ENCODE measurements at places on chromosomes 11 and 22. TPM values are rescaled to one million over a fixed set of nuclear protein-coding genes. Genes with fewer than 3 reads are reported as not detected.

GRCh38 chr22:36100134-36100824, 60.3 kb downstream of the APOL3 start:
- DNase-seq = peak; percentile 18

DNA sequence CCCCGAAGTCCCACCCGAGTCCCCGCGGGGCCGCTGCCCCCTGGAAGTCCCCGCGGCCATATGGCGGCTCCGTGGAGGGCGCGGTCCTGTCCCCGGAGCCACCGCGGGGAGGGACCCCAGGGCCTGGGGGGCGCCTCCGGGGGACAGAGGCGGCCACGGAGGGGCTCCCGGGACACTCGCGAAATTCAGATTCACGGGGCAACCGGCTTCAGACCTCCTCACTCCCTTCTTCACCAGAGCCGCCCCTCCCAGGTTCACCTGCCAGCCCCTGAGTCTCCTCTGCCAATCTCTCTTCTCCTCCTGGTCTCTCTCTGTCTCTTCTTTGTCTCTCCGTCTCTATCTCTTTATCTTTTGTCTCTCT, 28.2 kb upstream of the TOLLIP start:
- DNase-seq = no peak

DNA sequence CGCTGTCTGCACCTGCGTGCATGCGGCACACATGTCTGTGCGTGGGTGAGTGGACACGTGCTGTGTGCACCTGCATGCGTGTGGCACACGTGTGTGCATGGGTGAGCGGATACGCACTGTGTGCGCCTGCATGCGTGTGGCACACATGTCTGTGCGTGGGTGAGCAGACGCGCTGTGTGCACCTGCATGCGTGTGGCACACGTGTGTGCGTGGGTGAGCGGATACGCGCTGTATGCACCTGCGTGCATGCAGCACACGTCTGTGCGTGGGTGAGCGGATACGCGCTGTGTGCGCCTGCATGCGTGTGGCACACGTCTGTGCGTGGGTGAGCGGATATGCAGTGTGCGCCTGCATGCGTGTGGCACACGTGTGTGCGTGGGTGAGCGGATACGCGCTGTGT, 27.1 kb upstream of the ACR start:
- DNase-seq = no peak

GRCh38 chr11:33893711-33894397, 2.0 kb upstream of the LMO2 start:
- DNase-seq = no peak

DNA sequence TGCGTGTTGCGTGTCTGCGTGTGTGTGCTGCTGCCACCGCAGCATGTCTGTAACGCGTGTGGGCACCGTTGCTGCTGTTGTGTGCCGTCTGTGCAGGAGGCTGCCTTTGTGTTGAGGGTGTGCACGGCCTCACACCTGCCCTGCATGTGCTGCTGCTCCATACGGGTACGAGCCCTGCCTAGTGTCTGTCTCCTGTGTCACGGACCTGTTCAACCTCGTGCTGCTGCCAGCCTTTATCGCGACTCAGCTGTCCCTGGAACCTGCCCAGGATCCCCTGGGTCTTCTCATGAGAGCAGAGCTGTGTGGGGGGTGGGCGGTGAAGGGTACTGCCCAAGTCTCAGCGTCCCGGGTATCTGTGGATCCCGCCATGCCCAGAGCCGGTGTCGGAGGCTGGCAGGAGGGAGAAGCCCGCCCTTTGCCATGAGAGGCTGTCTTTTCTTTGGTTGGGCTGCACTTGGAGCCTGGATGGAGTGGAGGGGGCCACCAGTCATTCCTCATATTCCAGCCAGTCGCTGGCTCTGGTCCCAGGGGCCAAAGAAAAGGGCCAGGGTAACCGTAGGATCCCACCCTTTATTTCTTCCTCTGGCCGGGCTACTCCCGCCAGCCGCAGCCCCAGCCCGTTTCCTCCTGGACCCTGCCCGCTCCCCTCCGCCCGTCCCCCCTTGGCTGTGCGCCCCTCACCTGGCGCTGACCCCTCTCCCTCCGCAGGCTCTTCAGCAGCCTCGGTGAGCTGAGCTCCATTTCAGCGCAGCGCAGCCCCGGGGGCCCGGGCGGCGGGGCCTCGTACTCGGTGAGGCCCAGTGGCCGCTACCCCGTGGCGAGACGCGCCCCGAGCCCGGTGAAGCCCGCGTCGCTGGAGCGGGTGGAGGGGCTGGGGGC, 7.8 kb upstream of the ACR start:
- DNase-seq = no peak

- no peak for DNase-seq
Measured at GRCh38 chr11:128644576-128644975, 49.3 kb upstream of the FLI1 start.

GRCh38 chr11:113874581-113875233, 665 bp downstream of the USP28 start:
- peak; percentile 18 for DNase-seq

DNA sequence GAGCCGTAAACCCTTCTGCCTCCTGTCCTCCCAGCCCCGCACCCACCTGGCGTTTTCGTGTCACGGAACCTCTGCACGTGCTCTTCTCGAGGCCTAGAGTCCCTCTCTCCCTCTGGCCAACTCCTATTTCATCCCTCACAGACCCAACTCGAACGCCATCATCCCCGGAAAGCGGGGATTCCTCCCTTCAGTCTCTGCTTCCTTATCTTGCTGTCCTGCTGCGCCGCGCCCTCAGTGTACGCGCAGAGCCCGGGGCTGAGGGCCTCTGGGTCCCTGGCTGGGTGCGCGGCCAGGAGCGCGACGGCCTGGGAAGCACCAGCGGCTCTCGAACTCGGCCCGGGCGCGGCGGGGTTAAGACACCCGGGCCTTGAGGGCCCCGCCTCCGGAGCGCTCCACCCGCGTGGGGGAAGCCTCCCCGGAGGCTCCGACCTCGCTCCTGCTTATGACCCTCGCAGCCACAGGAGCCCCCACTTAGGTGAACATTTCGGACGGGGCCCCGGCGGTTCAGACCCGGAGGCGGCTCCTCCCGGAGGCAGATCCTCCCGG, 398 bp upstream of the ATG16L2 start:
- DNase-seq = peak; percentile 33

DNA sequence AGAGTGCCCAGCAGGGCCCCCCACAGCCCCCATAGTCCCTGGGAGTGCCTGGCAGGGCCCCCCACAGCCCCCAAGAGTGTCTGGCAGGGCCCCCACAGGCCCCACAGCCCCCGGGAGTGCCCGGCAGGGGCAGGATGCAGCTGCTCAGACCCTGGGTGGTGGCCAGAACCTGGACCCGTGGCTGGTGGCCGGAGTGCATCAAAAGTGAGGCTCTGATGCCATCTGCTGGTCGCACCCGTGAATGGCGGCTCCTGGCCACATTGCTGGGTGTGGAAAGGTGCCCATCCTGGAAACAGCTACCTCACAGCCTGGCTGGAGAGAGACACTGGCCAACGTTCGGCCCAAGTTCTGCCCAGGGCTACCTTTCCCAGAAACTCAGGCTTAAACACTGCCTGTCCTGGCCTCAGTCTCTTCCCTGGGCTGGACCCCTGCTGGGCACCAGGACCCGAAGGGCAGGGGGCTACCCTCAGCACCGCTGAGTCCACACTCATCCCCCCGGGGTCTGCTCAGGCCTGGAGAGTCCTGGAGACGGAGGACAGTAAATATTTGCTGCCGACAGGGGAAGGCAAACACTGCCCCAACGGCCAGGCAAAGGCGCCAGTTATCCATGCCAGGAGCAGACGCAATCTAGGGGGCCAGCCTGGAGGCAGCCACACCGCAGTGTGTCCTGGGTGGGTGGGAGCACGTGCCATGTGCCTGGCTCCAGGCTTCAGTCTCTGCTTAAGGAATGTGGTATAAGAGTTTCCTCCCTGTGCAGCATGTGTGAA, 4.4 kb downstream of the INS start:
- no peak for DNase-seq

DNA sequence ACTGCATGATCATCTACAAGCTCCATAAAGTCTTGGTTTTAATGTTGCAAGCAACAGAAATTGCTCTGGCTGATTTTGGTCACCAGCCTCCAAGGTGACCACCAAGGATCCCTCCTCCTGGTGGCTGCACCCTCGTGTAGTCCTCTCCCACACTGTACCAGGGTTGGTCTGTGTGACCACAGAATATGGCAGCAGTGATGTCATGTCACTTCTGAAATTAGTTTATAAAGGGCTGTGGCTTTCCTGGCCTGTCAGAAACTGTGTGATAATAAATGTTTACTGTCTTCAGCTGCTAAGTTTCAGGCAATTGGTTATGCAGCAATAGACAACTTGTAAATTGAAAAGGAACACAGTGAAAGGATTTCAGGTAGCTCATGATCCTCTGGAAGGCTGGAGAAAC, 5.3 kb upstream of the PRDM11 start:
- DNase-seq = no peak

DNA sequence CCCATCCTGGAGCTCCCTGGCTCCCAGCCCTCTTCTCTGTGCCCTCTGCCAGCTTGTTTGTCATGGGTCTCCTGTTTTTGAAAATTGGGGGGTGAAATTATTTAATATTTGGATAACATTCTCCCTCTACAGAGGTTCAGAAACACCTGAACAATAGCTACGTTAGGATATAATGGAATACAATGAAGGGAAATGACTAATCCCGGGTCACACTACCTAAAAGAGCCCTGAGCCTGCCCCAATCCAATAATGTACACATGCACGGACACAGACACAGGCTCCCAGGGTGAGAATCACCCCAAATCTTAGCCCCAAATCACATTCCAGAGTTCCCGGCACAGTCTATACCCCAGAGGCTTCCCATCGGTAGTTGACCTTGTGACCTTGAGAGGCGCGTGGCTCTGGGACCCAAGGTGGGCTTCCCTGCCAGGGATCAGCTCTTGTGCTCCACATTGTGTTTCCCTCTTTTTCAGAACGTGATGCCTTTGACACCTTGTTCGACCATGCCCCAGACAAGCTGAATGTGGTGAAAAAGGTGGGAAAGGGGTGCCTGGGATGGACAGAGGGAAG, 135.5 kb downstream of the PARVA start:
- no peak for DNase-seq

- no peak for DNase-seq
Measured at GRCh38 chr22:47197773-47198500, 435.5 kb downstream of the TBC1D22A start.

DNA sequence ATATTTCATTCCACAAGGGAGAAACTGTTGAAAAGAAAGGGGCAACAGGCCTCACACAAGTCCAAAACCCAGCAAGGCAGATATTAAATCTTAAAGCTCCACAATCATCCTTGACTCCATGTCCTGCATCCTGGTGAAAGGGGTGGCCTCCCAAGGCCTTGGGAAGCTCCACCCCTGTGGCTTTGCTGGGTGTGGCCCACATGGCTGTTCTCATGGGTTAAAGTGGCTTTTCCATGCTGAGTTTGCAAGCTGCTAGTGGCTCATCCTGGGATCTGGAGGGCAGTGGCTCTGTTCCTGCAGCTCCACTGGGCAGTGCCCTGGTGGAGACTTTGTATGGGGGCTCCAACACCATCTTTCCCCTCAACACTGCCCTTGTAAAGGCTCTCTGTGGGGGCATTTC, 106.4 kb downstream of the CTNND1 start:
- DNase-seq = no peak

DNA sequence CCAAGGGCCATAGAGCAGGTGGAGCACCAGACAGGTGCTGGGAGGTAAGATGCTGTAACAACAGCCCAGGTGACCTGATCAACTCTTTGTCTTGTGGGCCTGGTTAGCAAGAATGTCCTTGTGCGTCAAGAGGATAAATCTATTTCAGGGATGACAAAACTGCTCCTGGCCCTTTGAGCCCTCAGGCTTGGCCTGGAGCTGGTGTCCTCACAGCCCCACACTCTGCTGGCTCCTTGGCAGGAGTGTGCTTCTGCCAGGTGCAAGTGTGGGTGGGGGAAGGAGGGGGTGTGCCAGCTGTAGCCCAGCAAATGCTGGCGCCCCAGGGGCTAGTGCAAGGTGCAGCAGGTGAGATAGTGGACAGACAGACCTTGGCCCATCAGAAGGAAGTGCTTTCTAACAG, 19.5 kb downstream of the AMPD3 start:
- no peak for DNase-seq

Gene GRAP2
- not detected for total RNA-seq

Gene TRIM48
- not detected for total RNA-seq

Gene APIP
- 28.5 TPM for total RNA-seq

Gene E2F8
- 0.65 TPM for total RNA-seq

Gene MRPL48
- total RNA-seq = 22.1 TPM

Measured in renal cortical epithelial cell (primary cell).